ENCODE measurements at places on chromosomes 2 and 18.

- peak; percentile 64 for DNase-seq
These were observed 28.8 kb downstream of the SP140 start for GRCh38 chr2:230254152-230254881.

GRCh38 chr2:99789849-99790248, 300.0 kb upstream of the REV1 start:
- no peak for DNase-seq

GRCh38 chr2:10120877-10121574, 1.5 kb upstream of the RRM2 start:
- DNase-seq, result no peak

DNA sequence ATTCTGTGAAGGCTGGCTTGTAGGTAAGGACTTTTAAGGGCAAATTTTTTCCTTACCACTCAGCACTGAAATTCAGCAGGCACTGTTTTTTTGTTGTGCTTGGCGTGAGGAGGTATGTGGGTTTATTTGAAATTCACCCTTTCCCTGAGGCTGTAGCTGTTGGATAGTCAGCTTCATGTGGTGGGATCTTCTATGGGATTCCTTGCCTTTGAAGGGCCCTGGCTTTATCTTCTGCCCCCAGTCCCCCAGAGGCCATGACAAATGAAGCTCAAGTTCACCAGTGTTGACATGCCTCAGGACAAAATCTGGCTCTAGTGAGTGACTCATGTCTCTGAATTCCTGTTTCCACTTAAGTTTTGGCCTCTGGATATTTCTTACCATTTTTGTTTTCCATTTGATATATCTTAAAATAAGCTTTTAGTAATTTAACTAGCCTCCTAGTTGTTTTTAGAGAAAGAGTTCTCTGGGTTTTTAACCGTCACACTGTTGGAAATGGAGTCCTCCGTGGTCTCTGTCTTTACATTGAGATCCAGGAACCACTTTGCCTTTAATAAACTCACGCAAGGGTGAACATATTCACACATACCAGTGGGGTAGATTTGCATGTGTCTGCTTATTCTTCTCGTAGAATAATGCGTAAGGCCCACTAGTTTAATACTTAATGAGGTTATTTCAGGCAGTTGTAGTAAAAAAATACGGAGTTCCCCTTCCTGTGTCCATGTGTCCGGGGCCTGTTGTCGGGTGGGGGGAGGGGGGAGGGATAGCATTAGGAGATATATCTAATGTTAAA, 211.1 kb upstream of the FAM98A start:
- no peak for DNase-seq

GRCh38 chr2:233912691-233913423, 4.3 kb upstream of the TRPM8 start:
- DNase-seq, result no peak

DNA sequence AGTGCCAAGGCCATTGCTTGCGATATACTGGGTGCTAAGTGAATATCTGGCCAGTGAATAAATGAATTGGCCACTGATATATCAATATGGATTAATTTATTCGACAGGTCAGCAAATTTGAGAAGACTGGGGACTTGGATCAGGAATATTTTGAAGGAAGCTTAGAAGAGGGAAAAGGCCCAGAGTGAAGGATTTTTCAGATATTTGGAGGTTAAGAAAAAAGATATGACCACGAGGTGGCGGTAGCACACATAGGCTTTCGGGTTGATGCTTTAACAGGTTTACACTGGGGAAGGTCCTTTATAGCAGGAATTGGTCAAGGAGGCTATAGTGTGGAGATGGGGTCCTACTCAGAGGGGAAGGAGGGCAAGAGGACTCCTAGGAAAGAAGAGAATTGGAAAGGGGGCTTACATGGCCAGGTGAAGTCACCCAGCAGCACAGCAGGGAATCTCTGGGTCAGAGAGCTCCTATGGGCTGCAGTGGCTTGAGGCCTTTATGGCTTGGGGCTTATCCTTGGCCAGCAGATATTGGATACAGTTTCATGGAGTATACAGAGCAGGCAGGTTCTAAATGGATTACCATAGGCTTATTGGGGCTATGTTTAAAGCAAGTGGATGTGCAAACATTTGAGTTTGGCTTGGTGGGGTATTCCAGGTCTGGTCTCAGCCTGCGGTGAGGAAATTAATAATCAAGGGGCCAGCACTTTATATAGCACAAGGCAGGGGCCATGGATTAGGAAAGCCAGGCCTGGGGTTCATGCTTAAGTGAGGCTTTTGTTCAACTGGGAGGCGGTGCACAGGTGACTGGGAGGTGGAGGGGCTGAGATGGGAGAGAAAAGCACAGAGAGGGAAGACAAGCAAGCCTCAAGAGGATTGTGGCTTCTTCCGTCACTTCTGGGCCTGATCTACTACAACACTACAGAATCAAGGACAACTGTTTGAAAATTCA, 9.7 kb downstream of the IL1RN start:
- DNase-seq, result peak; percentile 58

GRCh38 chr2:134260713-134261112, 6.8 kb downstream of the MGAT5 start:
- no peak for DNase-seq

DNA sequence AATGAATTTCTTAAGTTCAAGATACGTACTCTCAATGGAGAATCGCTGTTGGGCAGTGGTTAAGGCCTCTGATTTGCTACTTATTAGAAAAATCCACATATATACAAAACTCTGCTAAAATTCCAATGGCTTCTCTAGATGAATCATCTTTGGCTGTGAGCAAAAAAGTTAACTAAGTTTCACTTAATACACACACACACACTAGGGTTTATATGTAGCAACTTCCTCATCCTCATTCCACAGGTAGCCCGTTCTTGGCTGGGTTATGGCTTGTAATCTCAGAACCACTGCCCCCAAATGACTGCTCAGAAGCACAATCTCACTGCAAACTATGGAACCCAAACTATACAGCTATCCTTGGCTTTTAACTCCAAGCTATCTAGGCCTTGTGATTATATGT, 99.7 kb downstream of the SMAD2 start:
- no peak for DNase-seq

- DNase-seq, result peak; percentile 70
These were observed 39.7 kb downstream of the RDH14 start for GRCh38 chr2:18520451-18521425.

- DNase-seq, result no peak
These were observed 26.8 kb downstream of the SMAD7 start for GRCh38 chr18:48923746-48924629.

- DNase-seq, result no peak
These were observed 226.1 kb upstream of the TRIB2 start for GRCh38 chr2:12490641-12491040.

DNA sequence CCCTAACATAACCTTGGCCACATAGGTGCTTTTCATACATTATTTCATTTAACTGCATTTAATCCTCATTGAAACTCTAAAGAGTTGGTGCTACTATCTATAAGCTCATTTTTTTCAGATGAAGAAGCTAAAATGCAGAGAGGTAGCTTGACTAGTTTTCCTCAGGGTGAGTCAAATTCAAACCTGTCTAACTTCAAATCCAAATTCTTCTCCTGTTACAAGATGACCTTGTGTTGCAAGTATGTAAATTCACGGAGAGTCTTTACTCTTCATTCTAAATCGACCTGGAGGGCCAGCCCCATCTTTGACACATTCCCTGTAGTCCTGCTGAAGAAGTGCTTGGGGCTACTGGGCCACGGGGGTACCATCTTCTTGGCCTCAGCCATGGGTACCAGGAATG, 8.2 kb upstream of the SETBP1 start:
- no peak for DNase-seq

- DNase-seq, result no peak
These were observed 9.9 kb downstream of the RELCH start for GRCh38 chr18:62196980-62197379.

GRCh38 chr2:235665661-235666212, 171.9 kb downstream of the AGAP1 start:
- DNase-seq, result no peak
